Fibroblast of skin of right biceps (primary cell): ENCODE measurements at places on chromosomes 2 and 18.
A peak's percentile ranks its signal among the peaks of the same experiment; 100 is the strongest.

DNA sequence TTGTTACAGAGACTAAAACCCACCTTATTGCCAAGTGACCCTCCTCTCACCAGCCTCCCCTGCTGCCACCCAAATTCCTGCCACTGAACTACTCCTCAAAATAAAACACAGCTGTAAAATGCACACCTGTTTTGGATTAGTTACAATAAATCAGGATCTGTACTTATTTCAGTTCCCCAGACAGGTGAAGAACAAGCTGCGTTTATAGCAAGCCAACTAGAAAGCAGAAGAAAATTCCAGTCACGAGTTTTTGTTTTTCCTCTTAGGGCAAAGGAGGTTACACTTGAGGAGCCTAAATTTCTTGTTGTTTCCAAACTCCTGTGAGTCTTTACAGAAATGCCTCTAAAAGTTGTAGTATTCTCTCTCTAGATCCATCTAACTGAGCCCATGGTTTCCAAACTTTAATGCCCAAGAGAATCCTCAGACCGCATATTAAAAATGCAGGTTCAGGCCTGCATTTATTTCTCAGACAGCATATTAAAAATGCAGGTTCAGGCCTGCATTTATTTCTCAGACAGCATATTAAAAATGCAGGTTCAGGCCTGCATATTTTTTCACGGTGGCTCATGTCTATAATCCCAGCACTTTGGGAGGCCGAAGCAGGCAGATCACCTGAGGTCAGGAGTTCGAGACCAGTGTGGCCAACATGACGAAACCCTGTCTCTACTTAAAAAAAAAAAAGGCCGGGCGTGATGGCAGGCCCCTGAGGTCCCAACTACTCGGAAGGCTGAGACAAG lies 62.2 kb downstream of the ALPK2 start:
- no peak for DNase-seq

- DNase-seq: no peak
These were observed 105.5 kb downstream of the FMNL2 start for GRCh38 chr2:152440460-152440859.

- DNase-seq: peak; percentile 58
These were observed 34.9 kb downstream of the SMAD7 start for GRCh38 chr18:48915626-48916425.

- peak; percentile 84 for DNase-seq
These were observed 100.1 kb upstream of the RNF152 start for GRCh38 chr18:61992923-61993322.

DNA sequence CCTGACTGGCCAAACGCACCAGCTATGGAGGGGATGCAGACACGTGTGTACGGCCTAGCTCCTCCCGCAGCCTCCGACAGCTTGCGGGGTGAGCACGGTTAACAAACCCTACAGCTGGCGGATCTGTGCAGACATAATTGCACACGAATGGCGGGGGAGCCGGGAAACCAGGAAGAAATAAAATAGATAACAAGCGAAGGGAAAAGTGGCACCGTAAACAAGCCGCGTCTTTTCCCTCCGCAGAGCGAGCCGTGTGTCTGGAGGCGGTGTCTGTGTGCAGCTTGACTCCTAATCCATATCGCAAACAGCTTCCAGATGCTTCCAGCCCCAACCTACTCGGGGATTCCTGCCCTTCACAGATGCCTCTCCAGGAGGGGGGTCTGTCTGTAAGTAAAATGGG lies 853.1 kb upstream of the SALL3 start:
- no peak for DNase-seq

DNA sequence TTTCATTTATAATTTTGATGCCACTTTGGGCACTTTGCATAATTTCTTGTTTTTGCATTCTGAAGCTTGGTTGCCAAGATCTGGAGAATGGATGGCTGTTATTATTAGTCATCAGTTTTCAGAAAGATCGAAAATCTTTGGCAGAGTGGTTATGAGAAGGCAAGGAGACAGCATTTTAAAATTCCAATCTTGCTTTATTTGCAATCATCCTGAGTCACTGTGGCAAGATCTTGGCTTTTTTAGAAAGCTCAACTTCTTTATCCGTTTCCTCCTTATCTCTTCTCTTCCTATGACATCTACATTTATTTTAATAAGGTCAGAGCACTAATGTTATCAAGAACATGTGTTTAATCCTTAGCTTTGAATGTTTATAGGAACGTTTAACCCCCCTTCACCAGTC lies 31.1 kb upstream of the EIF2AK3 start:
- peak; percentile 70 for DNase-seq

DNA sequence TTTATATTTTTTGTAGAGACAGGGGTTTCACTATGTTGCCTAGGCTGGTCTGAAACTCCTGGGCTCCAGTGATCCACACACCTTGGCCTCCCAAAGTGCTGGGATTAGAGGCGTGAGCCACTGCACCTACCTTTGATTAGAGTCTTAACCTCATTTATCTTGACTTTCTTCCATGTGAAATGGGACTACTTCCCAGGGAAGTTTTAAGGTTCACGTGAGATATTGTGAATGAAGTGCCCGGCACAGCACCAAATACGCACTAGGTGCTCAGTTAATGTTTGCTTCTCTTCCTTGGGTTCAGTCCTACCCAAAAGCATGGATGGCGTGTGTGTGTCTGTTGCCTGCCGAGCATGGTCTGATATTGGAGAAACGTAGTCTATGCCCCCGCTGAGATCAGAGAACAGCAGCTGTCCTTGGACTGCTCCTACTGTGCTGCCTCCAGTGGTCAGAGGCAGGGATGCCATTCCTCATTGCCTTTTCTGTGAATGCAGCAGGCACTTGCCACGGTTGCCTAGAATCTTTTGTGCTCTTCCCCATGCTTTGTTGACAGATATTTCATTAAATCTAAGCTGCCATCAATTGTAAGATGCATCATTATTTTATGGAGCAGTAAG lies 12.3 kb upstream of the TFCP2L1 start:
- peak; percentile 4 for DNase-seq

DNA sequence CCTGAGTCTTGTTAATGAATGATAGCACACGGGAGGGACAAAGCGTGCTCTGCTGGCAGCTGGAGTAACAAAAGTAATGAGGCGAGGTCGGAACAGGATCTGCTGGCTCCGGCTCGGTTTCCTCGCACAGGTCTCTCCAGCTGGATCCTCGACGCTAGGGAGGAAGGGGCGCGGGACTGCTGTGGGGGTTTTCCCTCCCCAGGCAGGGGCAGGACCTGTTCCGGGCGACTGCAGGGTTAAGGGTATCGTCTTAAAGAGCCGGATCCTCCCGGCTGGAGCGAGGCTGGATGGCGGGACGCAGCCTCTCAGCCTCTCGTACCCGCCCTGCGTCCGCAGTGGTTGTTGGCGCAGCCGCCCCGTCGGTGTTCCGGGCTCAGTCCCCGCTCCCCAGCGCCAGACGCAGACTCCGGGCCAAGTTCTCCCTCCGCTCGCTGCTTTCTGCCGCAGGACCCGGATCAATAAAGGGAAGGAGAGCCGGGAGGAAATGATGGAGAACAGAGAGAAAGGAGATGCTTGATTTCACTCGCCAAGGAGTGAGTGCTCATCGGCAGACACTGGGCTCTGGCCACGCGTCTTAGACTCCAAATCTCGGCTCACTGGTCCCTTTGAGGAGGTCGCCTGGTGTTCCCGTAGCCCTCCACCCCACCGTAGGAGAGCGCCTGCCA lies 1.1 kb upstream of the LIPG start:
- no peak for DNase-seq

GRCh38 chr2:49041061-49041460 lies 113.3 kb downstream of the FSHR start:
- DNase-seq: no peak

GRCh38 chr18:35019933-35020332 lies 21.3 kb upstream of the MAPRE2 start:
- DNase-seq: peak; percentile 67

- peak; percentile 76 for DNase-seq
These were observed 4.1 kb downstream of the ANTXR1 start for GRCh38 chr2:69017080-69017479.

- DNase-seq: peak; percentile 43
These were observed 162.6 kb downstream of the GFPT1 start for GRCh38 chr2:69224512-69224837.

- no peak for DNase-seq
These were observed 12.4 kb upstream of the PPP1R1C start for GRCh38 chr2:181973171-181973783.

DNA sequence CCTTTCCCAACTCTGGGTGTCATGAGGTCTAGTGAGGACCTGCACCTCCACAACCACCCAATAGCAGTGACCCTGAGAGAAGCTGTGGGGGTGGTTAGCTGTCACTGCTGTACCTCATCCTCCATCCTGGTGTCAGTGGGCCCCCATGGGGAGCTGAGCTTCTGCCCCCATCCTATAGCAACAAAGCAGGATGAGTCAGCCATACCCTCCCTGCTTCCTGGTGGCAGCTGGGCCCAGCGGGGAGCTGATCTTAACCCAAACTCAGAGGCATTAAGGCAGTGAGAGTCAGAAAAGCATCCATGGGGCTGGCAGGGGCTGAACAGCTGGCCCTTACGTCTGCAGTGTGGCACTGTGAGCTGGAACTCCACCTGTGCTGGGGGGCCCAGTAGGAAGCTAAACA lies 247.8 kb upstream of the HDAC4 start:
- no peak for DNase-seq

DNA sequence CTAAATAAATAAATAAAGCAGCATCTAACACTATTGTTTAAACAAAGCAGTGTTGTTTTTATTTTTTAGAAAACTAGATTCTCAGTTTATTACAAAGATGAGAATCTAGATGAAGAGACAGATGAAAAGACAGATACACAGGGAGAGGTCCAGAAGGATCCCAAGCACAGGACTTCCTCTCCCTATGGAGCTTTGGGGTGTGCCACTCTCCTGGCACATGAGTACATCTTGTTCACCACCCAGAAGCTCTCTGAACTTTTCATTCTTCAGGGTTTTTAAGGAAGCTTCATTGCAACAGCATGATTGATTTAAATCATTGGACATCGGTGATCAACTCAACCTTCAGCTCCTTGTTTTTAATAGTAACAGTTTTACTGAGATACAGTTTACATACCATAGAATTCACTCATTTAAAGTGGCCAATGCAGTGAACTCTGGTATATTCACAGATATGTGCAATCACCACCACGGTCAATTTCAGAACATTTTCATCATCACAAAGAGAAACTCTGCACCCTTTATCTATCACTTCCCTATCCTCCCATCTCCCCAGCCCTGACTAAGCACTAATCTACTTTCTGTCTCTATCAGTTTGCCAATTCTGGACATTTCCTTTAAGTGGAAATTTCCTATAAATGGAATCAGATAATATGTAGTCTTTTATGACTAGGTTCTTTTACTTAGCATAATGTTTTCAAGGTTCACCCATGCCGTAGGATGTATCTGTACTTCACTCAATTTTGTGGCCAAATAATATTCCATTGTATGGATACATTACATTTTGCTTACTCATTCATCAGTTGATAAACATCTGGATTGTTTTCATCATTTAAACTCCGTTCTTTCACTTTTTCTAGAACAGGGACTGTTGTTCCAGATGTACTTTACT lies 62.3 kb upstream of the ZFP36L2 start:
- no peak for DNase-seq

DNA sequence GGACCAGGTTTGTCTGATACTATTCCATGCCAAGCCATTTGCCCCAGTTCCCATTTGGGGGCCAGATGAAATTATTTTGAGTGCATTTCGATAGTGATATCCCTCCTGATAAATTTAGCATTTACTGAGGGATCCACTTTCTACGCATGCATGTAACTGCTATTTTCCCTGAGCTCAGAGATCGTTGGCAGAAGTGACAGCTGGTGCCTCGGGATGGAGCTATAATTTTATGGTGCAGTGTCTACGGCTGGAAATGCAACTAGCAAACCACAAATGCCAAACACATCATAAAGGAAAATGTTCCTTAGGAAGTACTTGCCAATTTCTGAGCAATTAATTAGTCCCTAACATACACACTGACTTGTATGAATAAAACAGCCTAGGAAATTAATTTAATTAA lies 254.8 kb downstream of the SLC8A1 start:
- DNase-seq: no peak

DNA sequence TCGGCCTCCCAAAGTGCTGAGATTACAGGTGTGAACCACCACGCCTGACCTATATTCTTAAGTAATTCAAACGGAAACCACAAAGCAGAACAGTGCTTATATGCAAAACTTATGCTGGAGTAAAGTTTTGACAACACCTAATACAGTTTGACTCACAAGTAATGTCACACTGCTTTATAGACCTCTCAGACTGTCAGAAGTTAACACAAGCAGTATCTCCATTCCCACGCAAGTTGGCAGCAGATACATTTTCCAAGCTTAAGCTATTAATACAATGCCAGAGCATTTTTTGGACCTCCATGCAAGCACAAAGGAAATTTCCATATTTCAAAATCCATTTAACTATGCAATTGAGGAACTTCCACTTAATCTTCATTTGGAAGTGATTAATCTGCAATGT lies 21.0 kb upstream of the SANBR start:
- no peak for DNase-seq

DNA sequence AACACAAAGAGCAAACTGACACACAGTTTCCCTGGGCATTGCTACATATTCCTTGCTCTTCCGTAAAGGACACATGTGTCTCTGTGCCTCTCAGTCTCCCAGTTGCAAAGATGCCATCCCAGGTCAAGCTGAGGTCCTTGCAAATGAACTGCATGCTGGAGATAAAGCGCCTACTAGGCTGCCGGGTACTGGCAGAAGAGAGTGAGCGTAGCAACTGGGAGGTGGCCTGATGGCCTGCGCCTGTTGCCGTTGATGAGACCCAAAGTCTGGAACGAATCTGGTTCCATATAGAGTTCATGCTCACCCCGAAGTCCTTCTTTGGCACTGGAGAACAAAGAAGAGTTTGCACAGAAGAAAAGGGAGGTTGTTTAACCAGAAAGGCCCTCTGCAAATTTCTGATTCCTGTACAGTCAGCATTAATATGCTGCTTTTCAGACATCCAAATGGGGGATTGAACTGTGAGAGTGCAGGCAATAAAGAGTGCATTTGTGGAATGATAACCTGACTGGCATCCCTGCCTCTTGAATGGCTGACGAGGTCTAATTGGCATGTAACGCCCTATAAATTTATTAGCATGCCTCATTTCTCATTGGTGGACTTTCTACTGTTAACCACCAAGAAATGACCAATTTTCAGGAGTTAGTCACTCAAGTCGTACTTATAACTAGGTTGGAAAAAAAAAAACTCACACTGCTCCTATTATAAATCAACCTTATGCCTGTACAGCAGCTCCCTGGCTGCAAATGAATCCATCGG lies 78.7 kb downstream of the GBX2 start:
- peak; percentile 76 for DNase-seq

GRCh38 chr18:53457068-53457467 lies 767.4 kb downstream of the MBD2 start:
- DNase-seq: peak; percentile 61

GRCh38 chr2:95551055-95551568 lies 40.7 kb upstream of the TRIM43 start:
- no peak for DNase-seq

GRCh38 chr2:27866237-27866636 lies 23.9 kb downstream of the RBKS start:
- DNase-seq: no peak
